ENCODE measurements at places on chromosomes 16 and 17.

DNA sequence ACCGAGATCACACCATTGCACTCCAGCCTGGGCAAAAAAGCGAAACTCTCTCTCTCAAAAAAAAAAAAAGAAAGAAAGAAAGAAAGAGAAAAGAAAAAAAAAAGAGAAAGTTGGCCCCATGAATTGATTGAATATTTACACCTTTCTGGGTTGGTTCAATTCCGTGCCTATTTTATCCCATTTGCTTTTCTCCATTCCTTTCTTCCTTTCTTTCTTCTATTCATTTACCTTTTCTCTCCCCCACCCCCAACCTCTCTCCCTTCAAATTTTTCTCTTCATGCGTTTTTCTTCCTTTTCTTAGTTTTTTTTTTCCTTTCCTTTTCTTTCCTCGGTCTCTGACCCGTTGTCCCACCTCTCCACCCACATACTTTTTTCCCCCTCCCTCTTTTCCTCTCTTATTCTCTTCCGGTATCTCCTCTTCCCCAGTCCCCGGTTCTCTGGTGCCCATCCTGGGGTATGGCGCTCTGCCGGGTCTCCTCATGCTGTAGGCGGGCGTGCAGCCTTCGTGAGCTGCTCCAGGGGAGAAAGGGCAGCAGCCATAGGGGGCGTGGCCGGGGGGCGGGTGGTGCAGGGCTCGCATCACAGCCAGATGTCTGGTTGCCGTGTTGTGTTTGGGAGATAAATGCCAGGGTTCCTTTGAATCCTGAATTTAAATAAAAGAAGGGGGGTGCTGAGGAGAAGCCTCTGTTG is 5.3 kb upstream of the COL1A1 start:
- no peak for DNase-seq

- DNase-seq: no peak
These were observed 4.4 kb upstream of the MED9 start for GRCh38 chr17:17472333-17472920.

DNA sequence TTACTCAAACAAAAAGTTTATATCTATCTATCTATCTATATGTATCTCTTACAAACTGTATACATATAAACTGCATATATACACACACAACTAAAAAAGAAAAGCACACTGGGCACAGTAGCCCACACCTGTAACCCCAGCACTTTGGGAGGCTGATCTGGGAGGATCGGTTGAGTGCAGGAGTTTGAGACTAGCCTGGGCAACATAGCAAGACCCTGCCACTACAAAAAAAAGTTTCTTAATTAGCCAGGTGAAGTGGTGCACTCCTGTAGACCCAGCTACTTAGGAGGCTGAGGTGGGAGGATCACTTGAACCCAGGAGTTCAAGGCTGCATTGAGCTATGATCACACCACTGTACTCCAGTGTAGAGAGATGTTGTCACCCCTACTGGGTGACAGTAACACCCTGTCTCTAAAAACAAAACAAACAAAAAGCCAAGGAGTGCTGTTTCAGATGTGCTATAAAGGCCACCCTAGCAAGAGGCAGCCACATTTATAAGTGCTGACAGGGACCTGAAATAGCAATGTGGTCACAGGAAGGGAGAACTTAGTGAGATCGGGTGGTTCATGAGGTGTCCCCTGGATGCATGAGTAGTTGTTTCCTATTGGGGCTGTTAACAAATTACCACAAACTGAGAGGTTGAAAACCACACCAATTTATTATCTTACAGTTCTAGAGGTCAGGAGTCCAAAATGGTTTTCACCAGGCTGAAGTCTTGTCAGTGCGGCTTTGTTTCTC is 4.8 kb downstream of the CD2BP2 start:
- DNase-seq: no peak

DNA sequence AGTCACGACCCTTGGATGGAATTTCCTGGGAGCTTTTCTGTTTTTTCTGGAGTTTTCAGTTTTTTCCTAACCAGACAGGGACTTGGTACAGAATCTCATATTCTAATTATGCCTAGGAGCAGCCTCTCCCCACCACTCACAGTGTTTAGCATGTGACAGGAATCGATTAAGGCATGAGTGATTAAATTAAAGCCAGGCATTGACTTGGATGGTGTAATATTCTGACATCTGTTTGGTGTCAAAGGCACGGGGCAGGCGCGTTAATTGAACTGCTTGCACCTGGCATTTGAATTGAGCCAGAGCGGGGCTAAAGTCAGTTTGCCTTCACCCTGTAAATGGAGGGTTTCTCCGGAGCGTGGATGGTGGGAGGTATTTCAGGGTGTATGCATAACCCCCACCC is 11.9 kb downstream of the MAPT start:
- no peak for DNase-seq

- peak; percentile 61 for DNase-seq
These were observed 92.6 kb downstream of the DNAH17 start for GRCh38 chr17:78484271-78485246.

DNA sequence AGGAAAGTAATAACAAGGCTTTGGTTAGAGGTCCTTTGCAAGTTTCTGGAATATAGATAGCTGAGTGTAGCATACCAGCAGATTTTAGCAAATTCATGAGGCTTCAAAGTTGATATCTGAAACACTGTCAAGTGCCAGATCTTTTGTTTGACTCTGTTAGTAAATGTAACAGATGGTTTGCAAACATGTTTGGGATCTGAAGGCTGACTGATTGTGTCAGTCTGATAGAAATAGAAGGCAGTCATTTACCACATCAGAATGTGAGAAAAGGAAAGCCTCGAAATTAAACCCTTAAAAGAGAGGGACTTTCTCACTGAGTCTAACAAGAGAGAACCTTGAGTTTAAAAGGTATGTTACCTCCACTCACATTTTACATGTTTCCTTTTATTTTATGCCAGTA is 371.5 kb downstream of the KIF2B start:
- DNase-seq: no peak

DNA sequence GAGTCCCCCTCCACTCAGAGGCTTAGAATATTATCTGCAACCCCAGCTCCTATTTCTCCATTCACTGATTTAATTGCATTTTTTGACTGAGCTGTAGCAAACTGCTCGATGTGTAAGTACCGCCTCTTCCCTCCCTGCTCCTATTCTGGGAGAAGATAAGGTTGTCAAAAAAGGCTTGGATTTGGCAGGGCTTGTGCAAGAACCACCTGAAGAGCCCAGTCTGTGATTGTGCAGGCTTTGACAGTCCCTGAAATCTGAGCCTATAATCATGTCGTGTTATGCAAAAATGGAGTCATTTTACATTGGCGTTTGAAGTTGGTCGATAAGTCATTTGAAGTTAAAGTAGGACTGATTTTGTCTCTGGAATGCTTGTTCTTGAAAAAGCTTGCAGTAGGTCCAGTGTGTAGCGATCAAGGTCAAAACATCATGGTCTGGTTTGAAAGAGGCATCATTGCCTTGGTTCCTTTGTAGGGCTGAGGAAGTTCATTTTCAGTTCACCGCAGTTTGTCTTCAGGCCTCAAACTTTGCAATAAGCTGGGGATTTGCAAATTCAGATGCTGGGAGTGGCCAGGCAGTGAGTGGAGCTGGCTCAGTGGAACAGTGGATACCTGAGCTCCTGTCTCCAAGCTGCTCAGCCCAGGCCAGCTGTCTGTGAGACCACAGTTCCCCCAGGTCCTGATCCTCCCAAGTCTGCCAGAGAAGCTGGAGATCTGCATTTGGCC is 68.8 kb downstream of the KATNIP start:
- DNase-seq: no peak

- peak; percentile 41 for DNase-seq
These were observed at the start of gene SEZ6 for GRCh38 chr17:29005936-29006511. SEZ6 (minus strand) TSS chr17:29006033; CDS start chr17:29005869, 164 bp downstream.

GRCh38 chr16:65119901-65120401 is 1.9 kb downstream of the CDH11 start:
- no peak for DNase-seq

- DNase-seq: no peak
These were observed 19.9 kb downstream of the SNX11 start for GRCh38 chr17:48127371-48128051.

DNA sequence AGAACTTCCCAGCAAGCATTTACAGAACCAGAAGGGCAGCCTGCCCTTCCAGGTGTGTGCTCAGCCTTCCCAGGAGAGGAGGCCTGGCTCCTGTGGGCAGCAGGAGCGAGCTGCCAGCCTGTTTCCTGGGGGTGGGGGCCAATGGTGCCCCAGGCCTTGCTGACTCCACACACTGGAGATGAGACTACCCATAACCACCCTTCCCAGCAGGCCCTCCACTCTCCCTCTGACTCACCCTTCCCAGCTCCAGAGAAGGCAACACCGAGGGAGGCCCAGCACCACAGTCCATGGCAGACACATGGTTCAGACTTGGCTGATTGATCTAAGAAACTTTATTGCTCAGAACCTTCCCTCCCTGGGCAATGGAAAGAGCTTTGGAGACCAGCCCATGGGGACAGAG is 1.8 kb upstream of the PRSS53 start:
- no peak for DNase-seq

DNA sequence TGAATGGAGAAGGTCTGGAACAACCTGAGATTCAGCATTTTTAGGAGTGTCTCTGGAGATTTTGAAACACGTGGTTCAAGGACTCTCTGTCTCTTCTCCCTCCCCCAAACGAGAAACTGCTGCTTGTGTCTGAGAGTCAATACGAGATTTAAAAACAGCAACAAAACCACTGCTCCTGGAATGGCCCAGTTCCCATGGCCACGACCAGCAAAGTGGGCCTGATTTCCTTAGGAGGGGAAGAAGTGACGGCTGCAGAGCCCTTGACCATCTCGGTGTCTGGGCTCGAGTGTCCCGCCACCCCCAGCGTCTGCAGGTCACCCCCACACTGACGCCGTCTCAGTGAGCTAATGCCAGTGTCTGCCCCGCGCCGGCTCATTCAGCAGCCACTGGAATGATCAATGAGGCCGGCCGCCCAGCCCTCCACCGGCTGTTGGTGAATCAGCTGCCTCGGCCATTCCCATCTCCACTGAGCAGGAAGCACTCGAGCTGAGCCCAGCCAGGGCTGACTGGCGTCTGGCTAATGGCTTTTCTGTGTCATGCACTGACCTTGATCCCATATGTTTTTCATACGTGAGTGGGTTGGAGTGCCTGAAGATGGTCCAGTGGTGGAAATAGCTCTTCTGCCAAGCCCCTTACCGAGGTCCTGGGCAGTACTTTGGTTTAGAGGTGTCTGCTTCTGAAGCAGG is 151.8 kb downstream of the PITPNC1 start:
- DNase-seq: no peak

GRCh38 chr17:72318131-72318530 is 197.3 kb downstream of the SOX9 start:
- no peak for DNase-seq

DNA sequence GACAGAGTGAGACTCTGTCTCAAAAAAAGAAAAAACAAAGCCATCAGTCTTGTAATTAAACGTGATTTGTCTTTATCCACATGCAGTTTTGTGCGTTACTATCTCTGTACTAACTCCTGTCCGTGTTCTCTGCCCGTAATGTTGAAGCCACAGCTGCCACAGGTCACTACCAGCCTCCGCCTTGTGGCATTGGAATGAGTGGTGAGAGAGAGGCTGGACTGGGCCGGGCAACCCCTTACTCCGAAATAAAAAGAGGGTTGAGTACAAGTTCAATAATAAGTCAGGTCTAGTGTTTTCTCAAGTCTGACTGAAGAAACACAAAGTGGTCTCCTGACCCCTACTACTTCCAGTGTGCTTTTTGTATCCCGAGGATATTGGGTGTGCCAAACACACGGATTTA is 5.4 kb downstream of the DNAJA3 start:
- no peak for DNase-seq

DNA sequence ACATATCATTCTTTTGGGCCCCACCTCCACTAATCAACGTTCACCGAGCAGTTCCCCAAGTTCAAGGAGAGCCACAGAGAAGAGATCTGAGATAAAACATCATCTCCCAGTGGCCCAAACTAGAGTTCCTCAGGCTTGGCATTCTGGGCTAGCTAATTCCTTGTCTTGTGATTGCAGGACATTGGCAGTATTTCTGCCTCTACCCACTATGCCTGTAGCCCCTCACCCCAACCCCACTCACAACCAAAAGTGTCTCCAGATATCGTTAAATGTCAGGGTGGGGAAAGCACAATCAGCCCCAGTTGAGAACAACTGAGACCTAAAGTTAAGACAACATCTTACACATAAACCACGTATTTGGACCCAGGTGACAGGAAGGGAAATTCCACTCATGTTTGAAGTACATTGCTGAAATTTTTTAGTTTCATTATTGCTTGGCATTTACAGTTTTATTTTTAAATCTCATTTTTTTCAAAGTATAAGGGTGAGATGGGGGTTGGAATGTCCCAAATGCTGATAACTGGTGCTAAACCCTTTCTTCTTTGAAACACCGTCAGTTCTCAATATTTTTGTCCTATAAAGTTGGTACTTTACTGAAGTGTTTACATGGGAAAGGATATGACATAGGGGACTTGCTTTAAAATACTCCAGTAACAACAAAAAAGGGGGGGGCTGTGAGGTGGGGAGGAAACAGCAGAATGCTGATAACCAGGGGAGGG is 13.6 kb downstream of the ZC3H7A start:
- DNase-seq: no peak

DNA sequence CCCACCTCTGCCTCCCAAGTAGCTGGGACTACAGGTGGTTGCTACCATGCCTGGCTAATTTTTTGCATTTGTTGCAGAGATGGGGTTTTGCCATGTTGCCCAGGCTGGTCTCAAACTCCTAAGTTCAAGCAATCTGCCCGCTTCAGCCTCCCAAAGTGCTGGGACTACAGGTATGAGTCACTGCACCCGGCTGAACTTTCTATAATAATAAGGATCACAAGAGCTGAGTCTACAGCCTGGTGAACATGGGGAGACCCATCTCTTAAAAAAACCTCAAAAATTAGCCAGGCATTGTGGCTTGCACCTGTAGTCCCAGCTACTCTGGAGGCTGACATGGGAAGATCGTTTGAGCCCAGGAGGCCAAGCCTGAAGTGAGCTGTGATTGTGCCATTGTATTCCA is 53.5 kb downstream of the WDR59 start:
- DNase-seq: no peak

- no peak for DNase-seq
These were observed 4.9 kb downstream of the CCL5 start for GRCh38 chr17:35875072-35875799.

- DNase-seq: no peak
These were observed 54.8 kb downstream of the KANSL1 start for GRCh38 chr17:46138473-46138872.

GRCh38 chr17:48558057-48558830 is 13.3 kb upstream of the HOXB2 start:
- DNase-seq: no peak

Measured in CD4-positive, alpha-beta T cell (primary cell).